ENCODE measurements at places on chromosomes 2 and 18. TPM values are rescaled to one million over a fixed set of nuclear protein-coding genes. Genes with fewer than 3 reads are reported as not detected.

- no peak for DNase-seq
These were observed 18.7 kb downstream of the SMIM21 start for GRCh38 chr18:75408554-75409506.

- no peak for DNase-seq
These were observed 36.5 kb upstream of the TNFRSF11A start for GRCh38 chr18:62288665-62289008.

- no peak for DNase-seq
These were observed 41.1 kb downstream of the SP140 start for GRCh38 chr2:230266638-230267037.

The NGEF gene
- 0.54 TPM for polyA plus RNA-seq

DNA sequence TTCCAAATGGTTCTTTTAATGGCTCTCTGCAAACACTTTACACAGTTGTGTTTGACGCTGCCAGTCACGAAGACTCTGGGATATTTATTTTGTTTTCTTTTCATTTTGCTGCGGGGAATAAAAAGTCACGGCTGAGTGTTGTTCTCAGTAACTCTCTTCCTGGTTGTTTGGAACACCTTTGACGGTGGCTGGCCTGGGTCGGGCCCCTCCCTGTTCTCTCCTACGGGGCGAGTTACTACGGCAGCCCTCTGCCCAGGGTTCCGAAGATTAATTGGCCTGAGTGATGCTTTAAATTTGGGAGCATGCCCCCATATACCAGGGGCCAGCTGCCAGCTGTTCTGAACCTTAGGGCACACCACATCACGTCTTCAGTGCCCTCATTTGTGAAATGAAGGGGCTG is 84.7 kb downstream of the GATA6 start:
- DNase-seq = no peak

DNA sequence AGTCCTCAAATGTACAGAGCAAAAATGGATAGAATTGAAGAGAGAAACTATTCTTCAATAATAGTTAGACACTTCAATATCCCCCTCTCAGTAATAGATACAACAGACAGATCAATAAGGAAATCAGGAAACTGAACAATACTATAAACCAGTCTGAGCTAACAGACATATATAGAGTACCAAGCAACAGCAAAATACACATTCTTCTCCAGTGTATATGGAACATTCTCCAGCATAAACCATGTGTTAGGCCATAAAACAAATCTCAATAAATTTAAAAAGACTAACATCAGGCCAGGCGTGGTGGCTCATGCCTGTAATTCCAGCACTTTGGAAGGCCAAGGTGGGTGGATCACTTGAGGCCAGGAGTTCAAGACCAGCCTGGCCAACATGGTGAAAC is 43.7 kb upstream of the AMMECR1L start:
- DNase-seq = no peak

DNA sequence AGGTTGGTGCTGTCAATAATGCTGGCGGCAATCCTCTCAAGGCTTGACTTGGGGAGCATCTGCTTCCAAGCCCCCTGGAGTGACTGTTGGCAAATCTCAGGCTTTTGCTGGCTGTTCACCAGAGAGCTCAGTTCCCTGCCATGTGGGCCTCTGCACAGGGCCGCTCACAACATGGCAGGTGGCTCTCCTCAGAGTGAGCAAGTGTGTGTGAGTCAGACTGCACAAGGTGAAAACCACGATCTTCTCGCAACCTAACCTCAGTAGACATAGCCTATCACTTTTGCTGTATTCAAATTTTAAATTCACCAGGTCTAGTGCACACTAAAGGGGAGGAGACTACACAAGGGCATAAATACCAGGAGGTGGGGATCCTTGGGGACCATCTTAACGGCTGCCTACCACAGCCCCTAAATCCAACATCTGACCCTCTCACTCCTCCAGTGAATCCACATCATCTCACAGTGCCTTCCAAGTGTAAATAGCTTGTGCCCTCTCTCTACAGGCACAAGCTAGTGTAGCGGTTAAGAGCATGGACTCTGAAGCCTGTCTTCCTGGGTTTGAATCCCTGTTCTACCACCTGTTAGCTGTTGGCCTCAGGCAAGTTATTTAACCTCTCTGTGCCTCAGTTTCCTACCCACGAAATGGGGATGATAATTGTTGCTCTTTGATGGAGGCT is 187.7 kb upstream of the CXCR4 start:
- DNase-seq = no peak

- no peak for DNase-seq
These were observed 1357.5 kb upstream of the CELF4 start for GRCh38 chr18:38923126-38923525.

DNA sequence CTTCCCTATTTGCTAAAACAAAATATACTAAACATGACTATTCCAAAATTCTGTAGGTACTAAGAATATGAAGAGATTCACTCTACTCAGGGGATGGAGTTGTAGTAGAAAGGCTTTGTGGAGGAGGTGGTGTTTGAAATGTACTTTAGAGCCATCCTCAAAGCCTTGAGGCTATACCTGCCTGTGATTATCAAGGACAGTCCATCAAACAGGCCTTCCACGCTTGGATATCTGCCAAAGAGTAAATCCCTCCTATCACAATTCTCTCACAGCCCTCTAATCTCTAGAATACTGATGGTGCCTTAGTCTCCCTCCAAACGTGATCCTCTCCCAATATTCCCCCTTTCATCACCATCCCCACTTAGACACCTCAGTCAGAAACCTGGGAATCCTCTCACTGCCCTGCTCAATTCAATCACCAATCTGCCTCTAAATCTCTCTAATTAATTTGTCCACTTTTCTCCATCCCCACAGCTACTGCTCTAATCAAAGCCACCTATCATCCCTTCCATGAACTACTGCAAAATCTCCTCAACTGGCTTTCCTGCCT is 13.1 kb downstream of the SOS1 start:
- no peak for DNase-seq

The FAM210A gene
- polyA plus RNA-seq = 3.5 TPM

DNA sequence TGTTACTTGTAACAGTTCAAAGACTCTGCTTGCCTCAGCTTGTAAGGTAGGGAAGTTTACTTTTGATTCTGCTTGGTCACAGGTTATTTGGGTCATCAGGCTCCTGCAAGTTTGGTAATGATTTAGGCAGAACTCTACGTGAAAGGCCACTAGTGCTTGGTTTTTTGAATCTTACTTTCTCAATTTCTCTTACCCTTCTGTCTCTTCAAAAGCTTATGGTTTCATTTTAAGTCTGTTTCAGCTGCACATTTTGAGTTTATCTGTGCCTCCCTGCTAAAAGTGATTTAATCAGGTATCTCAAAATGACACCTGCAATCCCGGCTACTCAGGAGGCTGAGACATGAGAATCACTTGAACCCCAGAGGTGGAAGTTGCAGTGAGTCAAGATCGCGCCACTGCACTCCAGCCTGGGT is 26.3 kb upstream of the MOCOS start:
- no peak for DNase-seq

- no peak for DNase-seq
These were observed 5.8 kb upstream of the PPP1CB start for GRCh38 chr2:28745876-28746275.

The PHLPP1 gene
- 1.6 TPM for polyA plus RNA-seq

- DNase-seq = no peak
These were observed 861.7 kb downstream of the SLC4A3 start for GRCh38 chr2:220489121-220489520.

The ABCB11 gene
- 0.03 TPM for polyA plus RNA-seq

The ANKRD36C gene
- 1.4 TPM for polyA plus RNA-seq

The FBLN7 gene
- 13.5 TPM for polyA plus RNA-seq

- DNase-seq = peak; percentile 88
These were observed at the start of gene OSR1 for GRCh38 chr2:19358242-19359020. OSR1 (minus strand) TSS chr2:19358623; CDS start chr2:19353805, 4,818 bp downstream.

DNA sequence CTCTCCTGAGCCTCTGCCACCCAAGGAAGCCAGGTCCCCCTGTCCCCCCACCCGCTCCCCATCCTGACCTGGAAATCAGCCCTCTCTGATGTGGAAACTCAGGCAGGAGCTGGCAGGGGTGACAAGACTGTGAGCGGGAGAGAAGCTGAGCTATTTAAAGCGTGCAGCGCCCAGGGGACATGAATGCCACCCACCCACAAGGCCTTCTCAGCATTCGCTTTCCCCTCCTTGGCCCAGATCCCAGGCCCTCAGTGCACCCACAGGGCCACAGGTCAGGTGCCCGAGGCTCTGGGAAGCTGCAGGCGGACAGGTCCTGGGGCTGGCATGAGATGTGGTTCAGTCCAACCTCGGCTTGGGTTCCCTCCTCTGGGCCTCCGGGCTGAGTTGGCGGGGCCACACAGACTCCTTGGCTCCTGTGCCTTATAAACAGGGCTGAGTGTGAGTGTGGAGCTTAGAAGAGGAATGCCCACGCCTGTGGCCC is 168.3 kb downstream of the SMAD7 start:
- peak; percentile 88 for DNase-seq

DNA sequence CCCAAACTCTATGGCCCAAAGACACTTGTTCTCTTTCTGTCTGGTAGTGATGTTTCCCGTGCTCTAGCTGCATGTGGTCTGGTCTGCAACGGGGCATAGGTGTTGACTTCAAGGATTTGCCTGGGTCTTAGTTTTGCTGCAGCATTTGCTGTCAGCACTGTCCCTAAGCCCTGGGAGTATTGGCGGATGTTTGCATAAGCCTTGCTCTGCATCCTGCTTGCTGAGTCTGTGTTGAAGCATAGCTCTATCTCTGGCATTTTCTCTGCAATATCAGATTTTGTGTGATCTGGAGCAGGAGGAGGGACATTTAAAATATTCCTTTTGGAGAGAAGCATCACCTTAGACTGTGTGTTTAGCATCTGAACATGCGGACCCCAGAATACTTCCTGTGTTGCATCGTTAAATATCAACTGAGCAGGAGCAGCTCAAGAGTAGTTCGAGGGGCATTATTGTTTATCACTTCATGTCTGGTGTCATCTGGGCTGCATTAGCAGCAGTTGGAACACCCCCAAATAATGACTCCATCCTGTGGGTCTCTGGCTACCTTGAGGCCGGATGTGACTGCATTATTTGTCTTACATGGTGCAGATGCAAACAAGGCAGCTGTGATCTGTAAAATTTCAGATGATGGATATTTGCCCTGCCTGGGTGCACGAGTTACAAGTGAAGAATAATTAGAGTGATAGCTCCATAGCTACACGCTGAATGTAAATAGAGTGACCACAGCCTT is 231.7 kb downstream of the TRIB2 start:
- DNase-seq = no peak

The TUBA3E gene
- polyA plus RNA-seq = 1.3 TPM

GRCh38 chr2:120360307-120360855 is 14.4 kb downstream of the INHBB start:
- no peak for DNase-seq

The REG3G gene
- 0.38 TPM for polyA plus RNA-seq

DNA sequence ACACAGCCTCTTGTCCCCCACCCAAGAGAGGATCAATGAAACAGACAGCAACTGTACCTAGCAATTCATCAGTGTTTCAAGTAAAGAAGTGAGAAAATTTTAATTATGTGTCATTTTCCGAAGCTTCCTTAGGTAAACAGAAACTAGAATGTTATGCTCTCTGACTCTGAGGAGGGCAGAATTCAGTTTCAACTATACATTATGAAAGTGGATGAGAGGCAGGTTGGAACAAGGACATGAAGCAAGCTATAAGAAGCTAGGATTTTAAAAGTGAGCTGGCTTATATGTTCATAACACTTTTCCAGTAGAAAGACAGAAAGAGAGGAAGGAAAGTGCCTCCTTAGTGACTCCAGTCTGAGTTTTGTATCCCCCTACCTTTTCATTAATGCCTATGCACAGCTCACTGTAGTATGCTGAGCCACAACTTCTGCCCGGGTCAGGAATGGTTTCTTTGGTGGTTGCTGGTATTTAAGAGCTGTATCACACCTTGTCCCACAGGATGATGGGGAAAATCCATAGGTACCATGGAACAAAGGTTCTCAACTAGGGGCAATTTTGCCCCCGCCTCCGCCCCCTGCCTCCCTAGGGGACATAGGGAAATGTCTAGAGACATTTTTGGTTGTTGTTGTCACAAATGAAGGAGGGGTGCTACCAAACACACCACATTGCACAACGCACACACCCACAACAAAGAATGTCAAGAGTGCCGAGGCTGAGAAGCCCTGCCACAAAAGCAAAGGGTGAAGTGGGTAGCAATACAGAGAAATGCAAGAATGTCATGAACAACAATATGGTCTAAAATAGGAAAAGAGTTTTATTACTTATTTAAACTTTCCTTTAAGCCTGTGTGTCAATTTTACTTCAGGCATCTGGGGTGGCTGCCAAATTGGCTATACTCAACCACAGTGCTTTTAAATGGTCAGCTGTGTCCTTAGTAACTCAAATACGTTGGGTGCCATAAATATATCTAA is 161.0 kb upstream of the ZFP36L2 start:
- no peak for DNase-seq

Data from aorta (tissue), 5 donors.